ENCODE measurements at places on chromosomes 2 and 18.

DNA sequence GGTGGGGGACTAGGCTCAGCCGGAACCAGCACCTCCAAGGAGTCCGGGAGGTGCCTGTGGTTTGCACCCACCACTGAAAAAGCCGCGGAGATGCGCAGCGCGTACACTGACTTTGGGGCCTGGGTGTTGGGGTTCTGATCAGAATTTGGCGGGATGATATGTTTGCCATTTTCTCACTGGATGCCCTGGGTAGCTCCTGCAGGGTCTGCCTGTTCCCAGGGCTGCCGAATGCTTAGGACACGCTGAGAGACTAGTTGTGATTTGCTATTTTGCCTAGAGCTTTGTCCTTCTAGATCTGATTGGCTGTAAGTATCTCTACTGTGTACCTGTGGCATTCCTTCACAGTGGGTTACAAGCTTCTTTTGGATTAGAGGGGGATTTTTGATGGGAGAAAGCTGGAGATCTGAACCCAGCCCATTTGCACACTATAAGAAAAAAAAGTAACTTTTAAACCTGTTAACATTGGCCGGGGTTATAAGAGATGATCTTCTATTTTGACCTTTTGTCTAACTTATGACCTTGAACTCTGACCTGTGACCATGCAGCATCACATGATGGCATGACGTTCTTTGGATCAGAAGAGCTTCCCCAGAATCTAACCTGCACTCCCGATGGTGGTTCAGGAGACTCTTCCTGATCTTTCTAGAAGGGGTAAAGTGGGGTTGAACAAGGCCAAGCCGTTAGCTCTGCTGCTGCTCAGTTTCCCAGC lies 1.6 kb downstream of the KCNE4 start:
- DNase-seq, result no peak

GRCh38 chr2:127277028-127277427 lies 16.9 kb downstream of the ERCC3 start:
- DNase-seq, result no peak

- DNase-seq, result no peak
These were observed 84.5 kb downstream of the CELF4 start for GRCh38 chr18:37481072-37481471.

DNA sequence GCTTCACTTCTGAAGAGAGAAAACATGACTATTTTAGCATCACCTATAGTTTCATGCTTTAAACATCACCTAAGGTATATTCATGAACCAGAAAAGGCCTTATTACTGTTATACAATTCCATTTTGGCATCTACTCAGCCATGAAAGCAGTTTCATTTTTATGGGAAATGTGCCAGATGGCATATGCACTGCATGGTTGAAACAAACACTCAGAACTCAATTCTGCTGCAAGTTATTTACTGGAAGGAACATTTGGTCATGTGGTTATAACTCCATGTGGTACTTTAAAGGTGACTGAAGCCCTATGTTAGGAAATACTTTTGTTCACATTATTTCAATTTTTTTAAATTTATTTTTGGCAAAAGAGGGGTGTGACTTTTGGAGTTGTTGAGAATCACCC lies 287.5 kb upstream of the CRIM1 start:
- DNase-seq, result no peak

GRCh38 chr18:41371156-41372045 lies 583.6 kb upstream of the PIK3C3 start:
- DNase-seq, result no peak

Data from AG08396 (cell line).